Lung microvascular endothelial cell (primary cell): ENCODE measurements at places on chromosomes 11 and 22. TPM values are rescaled to one million over a fixed set of nuclear protein-coding genes. Genes with fewer than 3 reads are reported as not detected.

DNA sequence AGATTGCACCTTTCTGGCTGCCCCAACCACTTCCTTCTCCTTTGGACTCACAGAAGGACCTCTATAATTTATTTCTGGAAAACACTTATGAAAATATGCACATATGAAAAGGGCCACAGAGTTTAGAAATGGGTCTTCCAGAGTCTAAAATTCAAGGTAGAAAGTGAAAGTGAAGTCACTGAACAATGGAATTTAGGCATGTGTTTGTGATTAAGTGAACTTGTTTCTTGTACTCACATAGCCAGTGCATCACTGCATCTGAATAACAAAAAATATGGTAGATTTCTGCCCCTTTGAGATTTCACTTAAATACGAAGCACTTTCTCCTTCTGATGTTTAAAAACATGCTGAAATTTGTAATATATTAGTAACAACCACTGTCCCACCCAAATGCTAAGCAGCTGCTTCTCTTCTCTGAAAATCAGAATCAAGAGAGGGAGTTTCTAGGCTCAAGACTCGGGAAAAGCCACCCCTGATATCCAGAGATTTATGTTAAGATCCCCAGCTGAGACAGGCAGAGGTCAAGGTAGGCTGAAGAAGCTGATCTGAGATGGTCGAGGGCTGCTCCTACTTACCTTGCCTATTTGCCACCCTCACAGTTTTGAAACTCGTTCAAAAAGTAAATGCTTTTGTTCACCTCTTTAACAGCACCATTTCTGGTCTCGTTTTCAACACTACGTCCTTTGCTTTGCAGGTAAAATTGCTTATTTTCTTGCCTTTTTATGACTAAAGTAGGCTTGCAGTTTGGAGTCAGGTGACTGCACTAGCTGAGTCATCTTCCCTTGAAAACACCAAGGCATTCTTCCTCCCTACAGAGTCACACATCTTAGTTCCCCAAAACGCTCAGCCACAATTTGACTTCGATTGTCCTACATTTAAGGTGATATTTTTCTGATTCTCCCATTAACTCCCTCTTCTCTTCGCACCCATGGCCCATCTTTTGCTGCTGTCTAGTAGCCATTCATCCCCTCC lies at the start of gene XKR3:
Gene XKR3 (minus strand): TSS at position 696 of the 972 bp plus-strand sequence. CDS start 17,338 bp downstream, outside the sequence.
- no peak for DNase-seq

GRCh38 chr22:21719024-21719423 lies 16.6 kb downstream of the YPEL1 start:
- DNase-seq, result no peak

The SAA1 gene
- total RNA-seq, result not detected in 2 replicates

DNA sequence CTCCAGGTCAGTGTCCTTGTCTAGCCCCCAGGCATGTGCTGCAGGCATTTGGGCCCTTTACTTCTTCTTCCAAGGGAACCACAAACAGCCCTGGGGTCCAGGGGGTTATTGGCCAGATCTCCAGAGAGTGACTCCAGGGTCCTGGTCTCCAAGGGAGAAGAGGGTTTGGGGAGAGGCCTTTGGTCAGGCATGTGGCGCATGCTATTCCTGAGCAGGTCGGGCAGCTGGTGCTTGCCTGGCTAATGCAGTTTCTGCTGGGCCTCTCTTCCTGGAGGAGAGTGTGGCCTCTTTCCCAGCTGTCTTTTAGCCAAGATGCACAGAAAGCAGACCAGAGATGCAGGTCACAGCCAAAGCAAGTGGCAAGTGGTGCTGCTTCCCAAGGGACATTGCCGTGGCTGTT lies 3.8 kb upstream of the RFPL2 start:
- DNase-seq, result no peak

GRCh38 chr11:74806267-74806666 lies 57.6 kb downstream of the RNF169 start:
- DNase-seq, result no peak

DNA sequence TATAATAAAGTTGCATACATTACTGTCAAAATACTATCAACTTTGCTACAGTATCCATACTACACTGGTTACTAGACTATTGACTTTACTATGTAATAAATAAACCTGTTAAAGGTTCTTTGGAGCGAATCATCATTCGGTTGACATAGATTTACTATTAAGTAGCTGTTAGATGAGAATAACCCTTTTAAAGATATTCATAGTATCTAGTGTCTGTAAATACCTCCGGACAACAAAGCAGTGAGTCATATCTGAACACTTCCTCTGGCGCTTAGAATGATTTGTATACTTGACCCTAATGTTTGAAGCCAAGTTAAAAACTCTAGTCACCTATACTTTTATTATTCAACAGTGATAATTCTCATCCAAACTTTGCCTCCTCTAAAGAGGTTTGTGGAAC lies 84.7 kb downstream of the MSANTD4 start:
- peak; percentile 67 for DNase-seq

The C11orf71 gene
- 2.6 and 3.6 TPM in 2 replicates for total RNA-seq

DNA sequence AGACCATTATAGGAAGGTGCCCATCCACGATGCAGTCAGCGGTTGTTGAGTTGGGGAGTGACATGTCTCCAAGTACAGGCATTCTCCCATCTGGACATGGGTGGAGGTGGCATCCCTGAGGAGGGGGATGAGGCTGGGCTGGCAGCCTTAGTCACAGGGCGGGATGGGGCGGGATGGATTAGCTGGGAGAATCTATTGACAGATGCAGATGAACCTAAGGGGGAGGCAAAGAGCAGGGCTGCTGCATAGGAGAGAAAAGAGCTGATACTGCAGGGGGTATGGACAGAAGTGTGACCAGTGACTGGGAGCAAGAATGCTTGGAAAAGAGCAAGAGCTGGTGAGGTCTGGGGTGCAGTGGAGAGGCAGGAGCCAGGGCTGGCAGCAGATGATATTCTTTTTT lies 42.7 kb downstream of the SCN3B start:
- no peak for DNase-seq

The ARHGAP8 gene
- not detected in 2 replicates for total RNA-seq

DNA sequence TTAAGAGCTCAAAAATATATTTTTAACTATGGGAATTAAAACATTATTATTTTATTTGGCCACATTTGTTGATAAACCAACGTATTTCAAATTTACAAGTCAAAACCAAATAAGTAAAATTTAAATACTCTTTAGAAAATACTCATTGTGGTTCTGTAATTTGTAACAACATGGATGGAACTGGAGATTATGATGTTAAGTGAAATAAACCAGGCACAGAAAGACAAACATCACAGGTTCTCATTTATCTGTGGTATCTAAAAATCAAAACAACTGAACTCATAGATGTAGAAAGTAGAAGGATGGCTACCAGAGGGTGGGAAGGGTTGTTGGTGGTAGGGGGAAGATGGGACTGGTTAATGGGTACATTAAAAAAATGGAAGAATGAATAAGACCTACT lies 50.8 kb downstream of the STK33 start:
- no peak for DNase-seq

DNA sequence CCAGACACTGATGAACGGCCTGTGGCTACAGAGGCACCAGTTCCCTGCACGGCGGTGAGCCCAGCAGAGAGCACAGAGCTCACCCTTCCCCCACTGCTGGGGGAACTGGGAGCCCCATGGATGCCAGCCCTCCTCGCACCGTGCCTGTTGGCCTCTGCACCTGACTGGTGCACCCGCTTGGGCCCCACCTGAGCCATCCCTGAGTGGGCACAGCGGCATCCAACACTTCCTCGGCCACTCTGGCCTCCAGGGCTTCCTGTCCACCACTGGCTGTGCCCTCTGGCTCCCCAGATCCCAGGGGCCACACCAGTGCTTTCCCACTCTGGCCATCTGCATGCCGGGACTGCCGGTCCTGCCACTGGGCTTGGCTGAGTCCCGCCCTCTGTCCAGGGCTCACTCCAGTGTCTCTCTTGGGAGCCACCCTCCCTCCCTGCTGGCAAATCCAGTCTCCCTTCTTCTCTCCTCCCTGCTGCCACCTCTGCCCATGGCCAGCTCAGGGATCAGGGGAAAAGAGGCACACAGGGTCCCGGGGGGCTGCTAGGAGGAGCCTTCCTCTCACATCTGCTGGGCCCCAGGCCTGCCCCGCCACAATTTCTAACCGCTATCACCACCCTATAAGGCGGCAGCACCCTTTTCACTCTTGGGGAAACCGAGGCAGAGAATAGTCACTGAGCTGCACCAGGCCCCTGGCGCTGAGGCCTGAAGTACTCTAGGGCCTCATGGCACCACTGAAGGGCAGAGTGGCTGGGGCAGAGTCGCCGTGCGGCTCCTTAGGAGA lies 33.0 kb downstream of the GNB1L start:
- DNase-seq, result no peak

The GLYAT gene
- total RNA-seq, result not detected in 2 replicates

The CYTH4 gene
- total RNA-seq, result under 0.01 TPM in 1 of 2 replicates, not detected in the other

- DNase-seq, result no peak
These were observed 28.6 kb downstream of the LIF start for GRCh38 chr22:30217698-30218560.

DNA sequence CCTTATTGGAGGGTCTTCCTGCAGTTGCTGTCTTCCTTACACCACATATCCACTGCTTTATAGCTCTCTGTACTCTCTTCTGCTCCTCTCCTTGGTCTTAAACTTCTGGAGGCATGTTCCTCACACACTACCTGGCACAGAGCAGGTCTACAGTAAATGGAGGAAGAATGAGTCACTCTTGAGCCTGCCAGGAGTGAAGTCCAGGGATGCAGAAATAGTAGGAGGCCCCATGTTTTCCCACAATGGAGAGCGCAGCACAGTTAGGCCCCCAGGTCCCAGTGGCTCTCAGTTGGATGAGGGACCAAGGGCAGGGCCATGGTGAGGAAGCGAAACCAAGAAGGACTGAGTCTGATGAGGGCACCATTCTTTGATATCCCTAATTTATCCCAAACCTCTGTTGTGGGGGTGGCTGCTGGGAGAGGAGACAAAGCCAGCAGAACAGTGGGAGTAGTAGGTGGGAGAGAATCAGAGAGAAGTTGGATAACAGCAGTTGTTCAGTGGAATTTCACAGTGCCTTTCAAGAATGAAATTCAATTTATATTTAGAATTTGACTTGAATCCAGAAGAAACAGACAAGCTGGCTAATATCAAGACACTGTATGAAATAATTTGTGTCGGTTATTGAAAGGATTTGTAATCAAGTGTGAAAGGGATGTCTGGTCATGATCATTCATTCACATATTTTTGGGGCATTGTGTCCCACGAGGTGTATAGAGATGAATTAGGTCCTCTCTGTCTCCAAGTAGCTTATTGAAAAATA lies 187.8 kb downstream of the HIPK3 start:
- peak; percentile 60 for DNase-seq

DNA sequence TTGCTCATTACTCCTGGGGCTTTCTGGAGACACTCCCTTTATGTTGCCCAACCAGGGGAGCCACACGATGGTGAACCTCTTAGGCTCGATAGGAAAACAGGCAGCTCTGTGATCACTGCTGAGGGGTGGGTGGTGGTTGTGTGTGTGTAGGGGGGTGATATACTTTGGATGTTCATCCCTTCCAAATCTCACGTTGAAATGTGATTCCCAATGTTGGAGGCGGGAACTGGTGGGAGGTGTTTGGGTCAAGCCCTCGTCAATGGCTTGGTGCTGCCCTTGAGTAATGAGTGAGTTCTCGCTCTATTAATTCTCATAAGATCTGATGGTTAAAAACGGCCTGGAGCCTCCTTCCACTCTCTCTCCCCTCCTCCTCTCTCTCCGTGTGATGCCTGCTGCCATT lies 204.0 kb upstream of the B3GAT1 start:
- DNase-seq, result no peak

The ZNF280A gene
- total RNA-seq, result not detected in 2 replicates

GRCh38 chr22:50627642-50628542 lies at the start of gene ARSA:
ARSA (minus strand) TSS chr22:50628152; CDS start chr22:50627779, 373 bp downstream.
- DNase-seq, result peak; percentile 89

The MUC2 gene
- total RNA-seq, result not detected in 2 replicates

DNA sequence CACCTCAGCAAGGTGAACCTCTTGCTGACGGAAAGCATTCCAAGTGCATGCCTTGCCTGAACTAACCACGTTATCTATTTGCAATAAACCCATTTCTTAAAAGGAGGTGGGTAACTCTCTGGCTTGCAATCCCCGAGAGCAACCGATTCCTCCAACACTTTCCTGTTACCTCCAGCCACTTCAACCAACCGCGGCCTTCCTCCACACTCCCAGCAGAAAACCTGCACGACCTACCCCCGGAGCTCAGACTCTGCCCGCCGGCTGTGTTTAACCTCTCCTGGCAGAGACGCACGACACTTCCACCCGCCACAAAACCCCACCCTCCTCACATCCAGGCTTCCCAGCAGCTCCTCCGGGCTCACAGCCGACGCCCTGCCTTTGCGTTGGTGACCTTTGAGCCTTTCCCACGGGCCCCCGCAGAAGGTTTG lies 708 bp downstream of the SCO2 start:
- DNase-seq, result no peak

The LGR4 gene
- 1.6 and 1.7 TPM in 2 replicates for total RNA-seq

DNA sequence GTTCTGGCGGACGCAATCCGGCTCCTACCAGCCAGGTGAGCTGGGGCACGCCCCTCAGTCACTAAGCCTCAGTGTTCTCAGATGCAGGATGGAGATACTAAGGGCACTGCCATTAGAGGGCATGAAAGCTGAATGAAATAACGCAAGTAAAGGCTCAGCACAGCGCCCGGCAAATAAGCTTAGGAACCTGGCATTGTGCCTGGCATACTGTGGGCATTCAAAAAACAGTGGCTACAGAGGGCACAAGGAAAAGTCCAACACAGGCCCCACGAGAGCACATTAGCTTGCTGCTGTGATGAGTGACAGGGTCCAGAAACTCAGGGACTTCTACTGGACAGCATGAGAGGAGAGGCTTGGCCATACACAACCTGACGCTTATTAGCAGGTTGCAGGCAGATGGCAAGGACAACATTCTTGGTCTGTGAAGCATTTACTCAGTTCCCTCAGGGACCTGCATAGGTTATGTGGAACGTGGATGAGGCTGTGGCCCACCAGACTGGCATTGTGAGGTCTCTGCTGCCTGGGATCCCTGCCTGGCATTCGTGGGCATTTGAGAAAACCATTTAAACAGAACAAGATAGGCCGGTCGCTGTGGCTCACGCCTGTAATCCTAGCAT lies 12.2 kb downstream of the TXN2 start:
- DNase-seq, result no peak

DNA sequence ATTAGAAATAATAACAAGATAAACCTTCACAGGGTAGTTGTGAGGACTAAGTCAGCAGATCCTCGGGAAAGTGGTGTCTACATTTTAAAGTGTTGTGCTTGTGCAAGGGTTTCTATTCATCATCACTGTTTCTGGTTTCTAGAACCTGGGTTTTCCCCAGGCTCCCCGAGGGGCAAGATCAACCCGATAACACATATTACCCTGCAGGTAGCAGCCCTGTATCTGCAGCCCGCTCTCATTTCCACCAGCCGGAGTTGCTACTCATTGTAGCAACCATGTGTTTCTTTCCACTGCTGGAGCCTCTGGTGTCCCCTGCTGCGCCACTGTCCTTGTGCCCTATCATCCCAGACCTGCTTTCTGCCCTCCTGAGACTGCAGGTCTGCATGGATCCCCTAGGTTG lies 67.0 kb downstream of the MIAT start:
- DNase-seq, result no peak
